ENCODE measurements at places on chromosomes 3 and 15.

- DNase-seq, result no peak
These were observed 2.5 kb downstream of the FEM1B start for GRCh38 chr15:68279779-68280753.

- no peak for DNase-seq
These were observed 92.4 kb upstream of the THBS1 start for GRCh38 chr15:39488516-39488915.

- DNase-seq, result no peak
These were observed 18.5 kb downstream of the PAQR9 start for GRCh38 chr3:142945023-142945422.

GRCh38 chr15:101178479-101178878 is 73.4 kb downstream of the CHSY1 start:
- no peak for DNase-seq

- DNase-seq, result no peak
These were observed 10.3 kb upstream of the MTMR10 start for GRCh38 chr15:31001702-31002101.

- no peak for DNase-seq
These were observed 2.1 kb downstream of the TRIM69 start for GRCh38 chr15:44738340-44738984.

GRCh38 chr3:38519651-38520050 is 23.5 kb downstream of the EXOG start:
- DNase-seq, result no peak

DNA sequence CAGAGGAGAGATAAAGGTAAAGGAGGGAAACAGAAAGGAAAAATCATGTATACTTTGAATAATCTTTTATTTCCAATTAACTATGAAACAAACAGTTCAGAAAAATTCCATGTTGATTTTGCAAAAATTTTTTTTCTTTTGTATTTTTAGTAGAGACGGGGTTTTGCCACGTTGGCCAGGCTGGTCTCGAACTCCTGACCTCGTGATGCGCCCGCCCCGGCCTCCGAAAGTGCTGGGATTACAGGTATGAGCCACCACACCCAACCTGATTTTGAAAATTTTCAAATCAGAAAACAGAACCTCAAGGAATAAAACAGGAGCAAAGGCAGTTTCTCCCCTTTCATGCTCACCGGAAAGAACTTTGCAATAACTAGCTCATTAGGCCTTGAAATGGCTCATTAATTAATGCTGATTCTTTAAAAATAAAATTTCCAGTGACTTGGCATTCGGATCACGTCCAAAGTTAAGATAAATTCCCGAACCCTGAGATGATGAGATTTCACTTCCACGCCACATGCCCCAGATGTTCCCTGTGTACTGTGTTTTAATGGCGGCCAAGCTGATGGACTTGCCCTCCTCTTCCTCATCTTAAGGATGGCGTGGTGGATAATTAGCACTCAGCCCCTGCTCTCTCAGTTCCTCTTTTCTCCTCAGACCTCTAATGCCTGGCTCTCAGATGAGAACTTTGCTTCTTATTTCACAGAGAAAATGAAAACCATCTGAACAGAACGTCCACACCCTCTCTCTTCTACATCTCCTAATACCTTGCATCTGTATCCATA is 10.8 kb downstream of the BCL2L10 start:
- no peak for DNase-seq

- DNase-seq, result no peak
These were observed 170.3 kb downstream of the NUP210 start for GRCh38 chr3:13249664-13250390.

- no peak for DNase-seq
These were observed 88.2 kb upstream of the ZNF385D start for GRCh38 chr3:21839176-21839575.

- no peak for DNase-seq
These were observed 31.8 kb downstream of the PCOLCE2 start for GRCh38 chr3:142857056-142857455.

DNA sequence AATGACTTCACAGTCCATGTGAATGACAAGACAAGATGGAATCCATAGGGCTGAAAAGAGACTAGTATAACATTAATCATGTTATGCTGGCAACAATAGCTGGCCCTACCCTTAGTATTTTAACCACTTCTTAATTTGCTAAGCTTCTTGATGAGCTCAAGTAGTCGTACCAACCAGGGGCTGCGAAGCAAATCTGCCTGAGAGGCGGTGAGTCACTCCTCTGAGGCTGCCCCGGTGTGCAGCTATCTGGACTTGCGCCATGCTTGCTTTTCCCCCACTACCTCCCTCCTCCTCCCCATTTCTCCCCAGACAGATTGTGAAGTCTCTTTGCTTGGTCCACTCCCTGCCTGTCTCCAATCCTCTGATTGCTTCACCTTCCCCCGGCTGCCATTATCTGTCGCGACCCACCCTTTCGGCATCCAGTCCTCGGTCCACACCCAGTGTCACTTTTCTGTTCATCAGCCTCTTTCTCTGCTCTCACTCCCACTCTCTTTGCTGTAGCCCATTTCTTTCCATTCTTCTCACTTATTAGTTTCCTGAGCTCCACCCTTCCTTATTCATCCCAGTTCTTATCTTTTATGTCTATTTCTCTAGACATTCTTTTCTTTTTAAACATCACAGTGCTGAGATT is 42.7 kb downstream of the DUT start:
- no peak for DNase-seq

All from effector CD8-positive, alpha-beta T cell (primary cell).